RPMI7951 (cell line): ENCODE measurements at places on chromosomes 4 and X. TPM values are rescaled to one million over a fixed set of nuclear protein-coding genes. Genes with fewer than 3 reads are reported as not detected.

DNA sequence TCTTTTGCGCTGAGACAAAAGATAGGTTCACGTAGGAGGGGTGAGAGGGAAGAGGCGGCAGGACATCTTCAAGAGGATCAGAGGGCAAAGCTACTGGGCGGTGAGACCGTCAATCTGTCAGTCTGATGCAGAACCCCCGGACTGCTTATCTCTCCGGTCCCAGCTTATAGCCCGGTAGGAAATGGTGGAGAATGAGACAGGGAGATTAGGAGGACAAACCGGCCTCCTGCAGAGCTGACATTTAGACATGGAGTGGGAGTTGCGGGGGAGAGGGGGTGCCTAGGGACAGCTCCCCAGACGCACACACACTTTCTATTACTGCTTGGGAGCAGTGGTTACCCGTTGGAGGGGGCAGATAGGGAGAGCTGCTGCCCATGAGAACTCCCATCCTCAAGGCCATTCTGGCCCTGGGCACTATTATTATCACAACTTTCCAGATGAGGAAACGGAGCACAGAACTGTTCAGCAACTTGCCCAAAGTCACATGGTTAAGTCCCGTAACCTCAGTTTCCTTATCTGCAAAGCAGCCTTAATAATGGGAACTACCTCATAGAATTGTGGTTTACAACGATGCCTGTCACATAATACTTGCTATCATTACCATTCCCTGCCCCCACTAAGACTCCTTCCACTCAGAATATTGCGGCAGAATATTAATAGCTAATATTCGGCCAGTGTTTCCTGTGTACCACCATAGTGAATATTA is 1.1 kb upstream of the HDAC6 start:
- no peak for DNase-seq

DNA sequence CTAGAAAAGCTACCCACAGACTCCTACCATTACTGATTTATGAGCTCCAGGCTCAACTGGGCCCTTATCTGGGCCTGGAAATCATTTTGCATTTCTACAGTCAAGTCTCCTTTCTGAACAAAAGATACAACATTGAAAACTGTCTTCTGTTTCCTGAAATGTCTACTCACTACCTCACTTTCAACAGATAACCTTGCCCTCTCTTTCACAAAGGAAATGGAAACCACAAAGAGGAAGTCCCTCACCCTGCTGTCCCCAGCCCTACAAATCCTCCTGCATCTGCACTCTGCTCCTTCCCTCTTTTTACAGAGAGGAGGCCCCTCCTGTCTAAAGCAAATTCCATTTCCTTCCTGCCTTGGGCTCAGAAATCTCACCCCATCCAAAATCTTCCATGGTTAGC is 24.8 kb upstream of the CYBB start:
- no peak for DNase-seq

DNA sequence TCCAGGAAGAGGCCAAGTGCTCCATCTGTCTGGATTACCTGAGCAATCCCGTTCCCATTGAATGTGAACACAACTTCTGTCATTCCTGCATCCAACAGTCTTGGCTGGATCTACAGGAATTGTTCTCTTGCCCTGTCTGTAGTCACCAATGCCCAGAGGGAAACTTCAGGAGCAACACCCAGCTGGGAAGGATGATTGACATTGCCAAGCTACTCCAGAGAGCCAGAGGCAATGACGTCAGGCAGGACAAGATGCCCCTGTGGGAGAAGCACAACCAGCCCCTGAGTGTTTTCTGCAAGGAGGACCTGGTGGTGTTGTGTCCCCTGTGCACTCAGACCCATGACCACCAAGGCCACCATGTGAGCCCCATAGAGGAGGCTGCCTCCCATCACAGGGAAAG is 21.3 kb upstream of the TRIM60 start:
- no peak for DNase-seq

DNA sequence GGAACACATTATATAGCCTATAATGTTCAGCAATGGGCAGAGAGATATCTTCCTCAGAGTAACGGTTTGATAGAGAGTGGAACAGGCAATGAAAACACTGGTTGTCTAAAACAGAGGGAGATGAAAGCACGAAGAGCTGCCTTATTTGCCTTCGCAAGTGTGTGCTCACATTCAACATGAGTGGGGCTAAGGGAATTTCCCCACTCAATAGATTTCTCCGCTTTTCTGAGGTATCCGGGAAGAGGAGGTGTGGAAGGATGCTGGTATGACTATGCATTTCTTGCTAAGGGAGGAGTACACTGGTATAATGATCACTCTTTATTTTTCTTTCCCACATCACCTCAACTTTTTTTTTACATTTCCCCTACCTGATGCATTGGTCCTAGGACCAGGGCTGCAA is 7.8 kb upstream of the GPR82 start:
- no peak for DNase-seq

Gene TMEM185A
- total RNA-seq: 10.7 and 12.7 TPM in 2 replicates

Gene DCHS2
- total RNA-seq: not detected in 2 replicates
